Stimulated activated CD4-positive, alpha-beta T cell treated with anti-CD3 and anti-CD28 coated beads, Interleukin-12 subunit alpha, Interleukin-12 subunit beta, amount 100 ng/mL, for 48 hours (primary cell): ENCODE measurements at places on chromosomes 2 and 18.

GRCh38 chr2:227127201-227127600, 36.8 kb downstream of the COL4A4 start:
- no peak for DNase-seq

DNA sequence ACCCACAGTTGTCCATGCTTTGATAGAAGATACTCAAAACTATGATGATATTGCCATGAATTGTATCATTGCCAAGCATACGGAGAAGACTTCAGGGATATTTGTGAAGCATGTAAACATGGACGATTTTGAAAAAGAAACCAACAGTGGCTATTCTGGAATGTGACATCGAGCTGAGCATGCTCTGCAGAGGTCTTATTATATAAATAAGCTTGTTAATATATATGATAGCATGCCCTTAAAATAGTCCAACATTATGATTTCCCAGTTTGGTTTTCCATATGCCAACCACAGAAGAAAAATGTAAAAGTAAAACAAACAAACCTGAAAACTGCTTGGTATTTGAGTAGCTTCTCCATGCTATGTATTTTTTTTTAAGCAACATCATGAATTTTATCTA, 159.1 kb downstream of the LNPK start:
- DNase-seq = no peak

DNA sequence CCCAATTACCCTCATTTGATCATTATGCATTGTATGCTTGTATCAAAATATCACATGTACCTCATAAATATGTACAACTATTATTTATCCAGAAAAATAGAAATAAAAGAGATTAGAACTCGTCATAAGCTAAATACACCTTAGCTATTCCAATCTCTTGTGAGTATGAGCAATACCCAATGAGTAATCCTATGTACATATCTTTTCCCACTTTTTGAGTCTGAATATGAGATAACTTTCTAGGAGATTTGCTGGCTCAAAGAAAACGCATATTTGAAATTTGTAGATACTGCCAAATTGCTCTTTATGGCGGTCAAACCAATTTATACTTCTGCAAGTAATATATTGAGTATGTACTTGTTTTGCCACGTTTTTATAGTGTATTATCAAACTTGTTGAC, 24.1 kb downstream of the PRKD3 start:
- no peak for DNase-seq

- no peak for DNase-seq
Measured at GRCh38 chr2:69665152-69665551, 21.6 kb upstream of the AAK1 start.
